ENCODE measurements at places on chromosomes 2 and 18.

- no peak for DNase-seq
These were observed 1069.2 kb upstream of the CHAC2 start for GRCh38 chr2:52698408-52698807.

- peak; percentile 92 for DNase-seq
These were observed 615 bp downstream of the GORASP2 start for GRCh38 chr2:170929686-170930050.

DNA sequence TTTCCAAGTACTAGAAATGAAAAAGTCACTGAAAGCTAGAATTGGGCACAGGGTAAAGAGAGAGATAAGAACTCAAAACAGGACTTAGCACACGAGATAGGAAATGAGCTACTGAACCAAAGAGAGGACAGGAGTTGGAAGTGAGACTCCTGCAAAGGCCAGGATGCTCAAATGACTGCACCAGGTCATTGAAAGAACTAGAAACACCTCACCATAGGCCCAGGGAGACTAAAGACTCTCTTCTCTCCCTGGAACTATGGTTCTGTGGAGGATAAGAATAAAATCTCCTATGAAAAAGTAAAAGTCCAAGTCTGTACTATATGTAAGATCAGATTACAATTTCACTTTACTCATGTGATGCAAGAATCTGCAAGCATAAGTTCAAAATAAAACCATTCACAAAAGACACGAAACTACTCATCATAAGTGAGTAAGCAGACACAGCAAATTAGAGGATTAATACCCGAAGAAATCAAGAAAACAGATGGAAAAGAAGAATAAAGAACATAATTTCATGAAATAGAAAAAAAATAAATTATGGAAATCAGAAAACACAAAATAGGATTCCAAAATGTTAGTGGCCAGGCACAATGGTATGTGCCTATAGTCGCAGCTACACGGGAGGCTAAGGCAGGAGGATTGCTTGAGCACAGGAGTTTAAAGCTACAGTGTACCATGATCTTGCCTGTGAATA is 6.5 kb downstream of the NBAS start:
- no peak for DNase-seq

- no peak for DNase-seq
These were observed 33.5 kb downstream of the POLE4 start for GRCh38 chr2:74991977-74992376.

DNA sequence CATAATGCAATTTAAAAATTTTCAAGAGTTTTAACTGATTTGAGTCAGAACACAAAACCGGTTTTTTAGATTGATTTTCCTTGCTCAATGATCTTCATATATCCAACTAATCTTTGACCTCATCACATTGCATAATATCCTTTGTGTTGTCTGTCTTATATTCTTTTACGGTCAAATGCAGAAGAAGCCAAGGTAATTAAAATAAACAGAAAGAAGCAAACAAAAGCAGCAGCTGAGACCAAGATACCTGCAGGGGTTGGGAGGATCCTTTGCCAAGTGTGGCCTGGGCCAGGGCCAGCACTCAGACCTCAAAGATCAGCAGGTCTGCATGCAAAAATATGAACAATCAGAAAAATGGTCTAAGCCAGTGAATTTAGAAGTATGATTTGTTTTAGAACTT is 428.9 kb upstream of the NETO1 start:
- DNase-seq = peak; percentile 54

Measured in DMS53 (cell line).